ENCODE measurements at places on chromosomes 7 and 10.

GRCh38 chr10:34906067-34906965 is 91.2 kb upstream of the PARD3 start:
- DNase-seq: peak; percentile 75

DNA sequence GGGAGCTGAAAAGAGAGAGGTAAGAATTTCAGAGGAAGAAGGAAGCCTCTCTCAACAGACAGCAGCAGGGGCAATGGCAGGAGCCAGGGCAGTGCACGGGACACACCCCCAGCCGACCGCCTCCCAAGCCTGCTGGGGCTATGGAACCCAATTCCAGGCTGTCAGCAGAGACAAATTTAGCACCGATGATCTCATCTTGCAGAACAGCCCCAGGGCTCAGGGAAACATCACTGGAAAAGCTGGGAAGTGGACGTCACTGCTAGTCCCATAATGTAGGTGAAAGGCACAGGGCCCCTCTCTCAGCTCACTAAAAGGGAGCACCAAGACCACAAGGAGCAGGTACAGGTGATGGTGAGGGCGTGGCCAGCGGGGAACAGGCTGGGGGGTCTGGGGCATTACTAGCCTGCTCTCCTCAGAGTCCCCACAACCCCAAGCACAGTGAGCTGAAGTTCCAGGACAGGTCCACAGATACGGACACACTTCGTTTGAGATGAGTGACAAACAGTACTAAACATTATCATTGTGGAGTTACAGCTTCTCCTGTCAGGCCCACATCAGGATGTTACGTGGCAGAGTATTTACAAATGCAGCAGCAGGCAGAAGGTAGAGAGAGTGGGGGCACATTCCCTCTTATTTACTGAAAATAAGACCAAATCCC is 103.7 kb downstream of the PLXNA4 start:
- DNase-seq: no peak

- DNase-seq: no peak
Measured at GRCh38 chr7:29090836-29091601, 55.3 kb downstream of the CPVL start.

DNA sequence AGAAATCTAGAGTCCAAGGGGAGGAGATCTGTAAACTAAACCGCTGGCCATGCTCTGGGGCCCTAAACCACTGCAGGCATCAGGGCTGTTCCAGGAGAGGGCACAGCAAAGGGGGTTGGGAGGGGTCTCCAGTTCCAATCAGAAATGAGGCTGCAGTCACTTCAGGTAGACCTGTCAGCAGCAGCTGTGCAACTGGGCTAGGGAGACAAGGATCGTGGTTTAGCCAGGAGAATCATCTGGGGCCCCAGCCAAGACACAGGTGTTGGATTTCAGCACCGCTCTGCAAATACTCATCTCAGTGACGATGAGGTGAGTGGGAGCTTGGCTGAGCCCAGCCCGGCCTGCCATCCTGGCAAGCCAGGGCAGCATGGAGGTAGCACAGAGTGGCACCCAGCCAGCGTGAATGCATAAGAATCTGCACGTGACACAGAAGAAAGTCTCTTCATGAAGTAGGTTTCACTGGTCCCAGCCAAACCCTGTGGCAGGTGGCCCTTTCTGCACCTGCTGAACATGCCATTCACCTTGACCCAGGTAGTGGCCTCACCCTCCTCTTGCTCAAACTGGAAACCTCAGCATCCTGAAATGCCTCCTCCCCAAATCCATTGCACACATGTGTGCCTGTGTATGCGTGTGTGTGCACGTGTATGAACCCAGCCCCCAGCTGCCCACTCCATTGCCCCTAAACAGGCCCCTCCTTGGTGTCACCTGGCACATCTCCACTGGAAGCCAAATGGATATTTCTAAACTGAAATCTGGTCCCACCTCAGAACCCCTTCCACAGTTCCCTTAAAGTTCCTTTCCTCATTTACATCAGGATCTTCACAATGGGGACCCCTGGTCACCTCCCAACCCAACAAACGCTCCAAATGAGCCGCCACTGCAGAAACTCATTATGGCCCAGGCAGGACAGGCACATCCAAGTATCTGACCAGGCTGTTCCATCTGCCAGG is 9.6 kb downstream of the GPRIN2 start:
- DNase-seq: peak; percentile 8

DNA sequence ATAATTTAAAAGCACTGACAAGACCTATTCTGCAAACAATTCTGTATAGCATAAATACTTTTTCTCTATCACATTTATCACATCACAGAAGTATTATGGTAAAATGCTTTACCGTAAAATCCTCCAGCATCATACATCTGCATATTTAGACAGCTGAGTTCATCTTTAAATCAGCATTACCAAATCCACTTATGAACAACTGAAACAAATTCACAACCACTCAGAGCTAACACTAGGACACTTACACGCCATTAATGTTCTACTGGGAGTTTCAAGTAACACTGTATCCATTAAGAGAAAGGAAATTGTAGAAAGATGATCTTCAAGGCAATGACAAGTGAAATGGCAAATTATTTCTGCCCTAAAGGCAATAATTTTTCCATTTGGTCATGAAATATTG is 105.7 kb upstream of the DKK1 start:
- DNase-seq: no peak

DNA sequence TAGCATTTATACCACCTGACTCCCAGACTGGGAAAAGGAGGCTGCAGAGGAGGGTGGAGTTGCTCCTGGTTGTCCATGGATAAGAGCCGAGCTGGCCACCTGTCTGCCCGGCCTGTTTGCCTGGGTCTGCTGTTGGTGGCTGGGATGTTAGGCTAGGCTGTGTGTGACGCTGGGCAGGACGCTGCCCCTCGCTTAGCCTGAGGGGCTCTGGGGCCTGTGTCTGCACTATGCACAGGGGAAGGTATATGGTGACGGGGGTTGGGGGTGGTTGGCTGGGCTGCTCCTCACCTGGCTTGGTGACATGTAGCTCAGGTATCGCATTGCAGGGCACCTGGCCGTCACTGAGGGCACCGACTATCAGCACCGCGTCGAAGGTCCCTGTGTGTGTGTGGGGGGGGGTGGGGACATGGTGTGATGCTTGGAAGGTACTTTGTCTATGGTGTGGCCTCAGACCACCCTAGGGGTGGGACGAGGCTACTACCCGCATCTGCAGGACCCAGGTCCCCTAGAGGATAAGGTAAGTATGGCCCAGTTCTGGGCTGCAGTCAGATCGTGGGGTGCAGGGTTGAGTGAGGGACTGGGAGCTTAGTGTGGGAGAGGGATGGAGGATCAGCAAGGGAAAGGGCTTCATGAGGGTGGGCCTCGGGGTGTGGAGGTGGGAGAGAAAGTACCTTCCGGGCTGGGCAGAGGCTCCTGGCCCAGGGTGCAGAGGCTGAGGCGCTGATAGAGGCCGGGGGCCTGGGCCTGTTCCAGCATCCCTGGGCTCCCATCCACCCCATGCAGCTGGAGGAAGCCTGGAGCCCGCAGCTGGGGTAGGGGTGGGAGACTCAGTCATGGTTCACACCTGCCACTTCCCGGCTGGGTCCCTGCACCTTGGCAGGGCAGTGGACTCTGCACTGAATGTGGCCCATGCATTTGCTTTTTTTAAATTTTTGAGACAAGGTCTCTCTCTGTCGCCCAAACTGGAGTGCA is 2.3 kb downstream of the METTL27 start:
- DNase-seq: no peak

- no peak for DNase-seq
Measured at GRCh38 chr10:79241629-79241989, 105.7 kb upstream of the PPIF start.

GRCh38 chr10:31912289-31912688 is 16.3 kb downstream of the ARHGAP12 start:
- DNase-seq: no peak

- DNase-seq: peak; percentile 72
Measured at GRCh38 chr7:4472728-4473127, 209.4 kb upstream of the FOXK1 start.

DNA sequence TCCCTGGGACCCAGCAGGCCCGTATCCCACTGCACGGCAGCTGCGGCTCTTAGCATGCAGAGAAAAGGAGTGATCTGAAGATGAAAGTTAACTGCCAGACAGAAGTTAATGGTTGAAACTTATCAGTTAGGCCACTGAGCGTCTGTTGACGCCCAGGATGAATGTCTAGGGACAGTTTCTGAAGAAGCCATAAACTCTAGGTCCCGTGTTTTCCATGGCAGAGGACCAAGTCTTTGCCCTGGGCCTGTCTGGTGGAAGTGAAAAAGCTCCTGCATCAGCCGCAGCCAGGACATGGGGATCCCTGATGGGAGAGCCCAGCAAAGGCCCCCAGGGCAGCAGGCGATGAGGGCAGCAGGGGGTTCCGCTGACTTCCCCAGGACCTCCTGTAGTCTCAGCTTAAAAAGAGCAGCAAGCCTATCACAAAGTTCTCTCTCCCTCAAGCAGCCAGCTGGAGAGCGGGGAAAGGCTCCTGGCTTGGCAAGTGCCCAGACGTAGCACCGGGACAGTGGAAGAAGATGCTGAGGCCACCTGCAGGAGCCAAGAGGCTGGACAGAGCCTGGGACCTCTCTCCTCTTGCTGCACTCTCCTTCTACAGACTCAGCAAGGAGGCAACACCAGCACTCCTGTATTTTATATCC is 79.6 kb downstream of the TNS3 start:
- no peak for DNase-seq

- DNase-seq: no peak
Measured at GRCh38 chr10:130038611-130039109, 72.0 kb downstream of the C10orf143 start.

- DNase-seq: no peak
Measured at GRCh38 chr7:96069401-96069800, 252.5 kb downstream of the SLC25A13 start.

DNA sequence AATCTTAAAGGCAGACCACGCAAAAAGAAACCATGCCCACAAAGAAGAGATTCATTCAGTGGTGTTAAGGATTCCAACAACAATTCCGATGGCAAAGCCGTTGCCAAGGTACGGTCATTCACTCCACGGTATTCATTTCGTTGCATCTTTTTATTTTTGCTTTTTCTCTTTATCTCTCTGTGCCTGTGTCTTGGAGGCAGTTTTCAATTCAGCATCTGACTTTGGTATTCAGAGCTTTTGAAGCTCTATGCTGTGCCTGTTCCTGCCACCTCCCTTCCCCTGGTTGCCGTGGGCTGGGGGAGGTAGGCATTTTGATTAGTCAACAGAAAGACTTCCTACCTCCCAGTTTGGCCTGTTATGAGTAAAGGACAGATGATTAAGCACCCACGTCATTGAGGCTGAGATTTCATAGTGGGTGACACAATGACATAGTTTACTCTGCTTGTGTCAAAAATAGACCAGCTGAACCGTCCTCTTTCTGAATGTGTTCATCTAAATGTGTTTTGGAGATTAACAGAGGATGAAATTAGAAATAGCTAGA is 149.5 kb downstream of the ARID5B start:
- no peak for DNase-seq

DNA sequence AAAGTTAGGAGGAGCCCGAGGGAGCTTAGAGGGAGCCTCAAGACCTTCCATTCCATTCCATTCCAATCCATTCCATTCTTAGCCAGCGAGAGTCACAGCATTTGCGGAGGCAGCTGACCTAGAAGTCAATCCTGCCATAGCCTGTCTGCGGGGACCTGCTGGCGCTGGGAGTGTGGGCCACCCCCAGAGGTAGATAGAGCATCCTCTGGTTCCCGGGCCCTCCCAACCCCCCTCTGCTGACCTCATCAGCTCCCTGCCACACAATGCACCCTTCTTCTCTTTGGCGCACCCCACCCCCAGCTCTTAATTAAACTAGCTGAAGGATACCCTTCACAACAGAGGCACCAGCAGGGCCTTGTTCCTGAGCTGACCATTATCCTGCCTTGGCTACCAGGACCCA is 152.5 kb upstream of the ZMIZ1 start:
- no peak for DNase-seq

DNA sequence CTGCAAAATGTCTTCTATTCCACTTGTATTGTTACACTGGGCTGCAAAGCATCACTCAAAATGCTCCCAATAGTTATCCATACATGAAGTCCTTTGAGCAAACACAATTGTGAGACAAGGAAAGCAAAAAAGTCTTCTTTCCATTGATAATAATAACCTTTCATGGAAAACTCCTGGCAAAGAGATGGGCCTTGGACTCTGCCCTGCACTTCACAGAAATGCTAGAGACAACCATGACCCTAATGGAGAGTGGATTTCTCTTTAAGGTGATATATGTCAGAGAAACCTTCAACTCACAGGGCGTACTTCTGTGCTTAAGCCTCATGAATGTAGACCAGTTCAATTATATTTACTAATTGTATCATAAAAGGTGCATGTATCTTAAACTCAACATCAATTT is 19.4 kb downstream of the SLC26A3 start:
- no peak for DNase-seq

GRCh38 chr10:31090894-31091607 is 59.4 kb upstream of the ZNF438 start:
- DNase-seq: no peak

DNA sequence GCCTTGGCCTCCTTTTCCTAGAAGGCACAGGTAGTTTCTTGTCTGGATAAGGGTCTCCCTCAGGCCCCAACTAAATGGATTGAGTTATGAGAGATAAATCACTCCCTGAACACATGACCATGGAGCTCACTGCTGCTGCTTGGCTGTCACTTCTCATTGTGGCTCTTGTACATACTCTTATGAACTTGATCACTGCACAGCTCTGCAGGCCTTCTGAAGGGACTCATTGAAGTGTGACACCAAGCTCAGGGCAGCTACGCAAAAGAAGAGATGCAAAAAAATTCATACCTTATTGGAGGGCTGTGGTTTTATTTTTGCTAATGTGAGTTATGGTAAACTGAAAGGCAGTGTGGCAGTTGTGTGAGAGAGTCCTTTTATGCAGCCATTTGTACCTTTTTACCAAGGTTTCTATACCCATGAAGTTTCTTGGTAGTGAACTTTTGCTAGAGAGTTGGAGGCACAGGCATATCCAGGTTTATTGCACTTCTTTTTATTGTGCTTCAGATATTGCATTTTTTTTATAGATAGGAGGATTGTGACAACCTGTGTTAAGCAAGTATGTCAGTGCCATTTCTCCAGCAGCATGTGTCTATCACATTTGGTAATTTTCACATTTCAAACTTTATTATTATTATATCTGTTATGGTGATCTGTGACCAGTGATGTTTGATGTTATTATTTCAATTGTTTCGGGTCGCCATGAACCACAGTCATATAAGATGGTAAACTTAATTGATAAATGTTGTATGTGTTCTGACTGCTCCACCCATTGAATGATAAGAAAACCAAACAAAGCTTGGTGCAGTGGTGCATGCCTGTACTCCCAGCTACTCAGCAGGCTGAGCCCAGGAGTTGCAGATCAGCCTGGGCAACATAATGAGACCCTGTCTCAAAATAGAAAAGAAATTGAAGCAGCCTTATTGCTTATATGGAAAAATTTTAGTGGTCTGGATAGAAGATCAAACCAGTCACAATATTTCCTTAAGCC is 100.6 kb downstream of the LRRC4 start:
- no peak for DNase-seq

GRCh38 chr7:65430344-65431186 is 56.9 kb downstream of the ZNF92 start:
- no peak for DNase-seq

GRCh38 chr7:107767391-107767790 is 23.4 kb downstream of the CBLL1 start:
- no peak for DNase-seq

All from WERI-Rb-1 (cell line).